Activated CD4-positive, alpha-beta T cell treated with anti-CD3 and anti-CD28 coated beads, Interleukin-2, amount 50 U/mL, for 1 hour (primary cell): ENCODE measurements at places on chromosomes 7 and 10.

- DNase-seq = no peak
Observed at GRCh38 chr7:159139202-159139601, 5.5 kb downstream of the VIPR2 start.

GRCh38 chr7:22430457-22430856 is 69.5 kb downstream of the STEAP1B start:
- no peak for DNase-seq

- DNase-seq = no peak
Observed at GRCh38 chr7:47572094-47572445, 9.8 kb downstream of the TNS3 start.

- no peak for DNase-seq
Observed at GRCh38 chr7:16647435-16647960, 1.5 kb downstream of the BZW2 start.

GRCh38 chr10:86443936-86444335 is 77.3 kb upstream of the GRID1 start:
- DNase-seq = no peak
